ENCODE measurements at places on chromosomes 4 and X.
A peak's percentile ranks its signal among the peaks of the same experiment; 100 is the strongest.

DNA sequence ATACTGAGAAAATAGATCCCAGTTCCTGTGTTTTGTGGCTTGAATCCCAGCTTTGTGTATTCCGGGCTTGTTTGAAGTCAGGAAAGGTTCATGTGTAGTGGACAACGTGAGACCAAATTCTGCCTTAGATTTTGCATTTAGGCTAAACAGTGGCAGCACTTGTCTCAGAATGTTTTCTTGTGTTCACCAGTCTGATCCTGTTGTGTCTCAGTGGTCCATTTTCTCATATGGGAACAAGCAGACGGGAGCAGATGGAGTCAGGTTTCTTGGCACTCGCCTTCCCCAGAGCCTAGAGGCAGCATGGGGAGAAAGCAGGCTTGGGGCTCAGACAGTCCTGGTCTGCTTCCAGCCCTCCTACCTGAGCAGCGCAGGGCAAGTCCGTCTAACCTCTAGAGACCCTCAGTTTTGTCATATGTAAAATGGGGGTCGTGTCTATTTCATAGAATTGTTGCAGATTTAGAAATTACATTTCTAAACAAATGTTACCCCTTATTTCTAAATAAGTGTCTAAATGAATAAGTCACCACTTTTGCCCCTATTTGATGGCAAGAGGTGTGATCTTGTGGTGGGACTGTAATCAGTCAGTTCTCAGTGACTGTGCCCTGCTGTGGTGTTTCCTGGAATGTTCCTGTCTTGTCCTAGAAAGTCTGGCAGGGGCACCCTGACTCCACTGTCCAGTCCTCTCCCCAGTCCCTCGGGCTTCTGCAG is 28.3 kb upstream of the MSANTD1 start:
- no peak for DNase-seq

- no peak for DNase-seq
Observed at GRCh38 chr4:184668511-184669114, 19.1 kb downstream of the PRIMPOL start.

DNA sequence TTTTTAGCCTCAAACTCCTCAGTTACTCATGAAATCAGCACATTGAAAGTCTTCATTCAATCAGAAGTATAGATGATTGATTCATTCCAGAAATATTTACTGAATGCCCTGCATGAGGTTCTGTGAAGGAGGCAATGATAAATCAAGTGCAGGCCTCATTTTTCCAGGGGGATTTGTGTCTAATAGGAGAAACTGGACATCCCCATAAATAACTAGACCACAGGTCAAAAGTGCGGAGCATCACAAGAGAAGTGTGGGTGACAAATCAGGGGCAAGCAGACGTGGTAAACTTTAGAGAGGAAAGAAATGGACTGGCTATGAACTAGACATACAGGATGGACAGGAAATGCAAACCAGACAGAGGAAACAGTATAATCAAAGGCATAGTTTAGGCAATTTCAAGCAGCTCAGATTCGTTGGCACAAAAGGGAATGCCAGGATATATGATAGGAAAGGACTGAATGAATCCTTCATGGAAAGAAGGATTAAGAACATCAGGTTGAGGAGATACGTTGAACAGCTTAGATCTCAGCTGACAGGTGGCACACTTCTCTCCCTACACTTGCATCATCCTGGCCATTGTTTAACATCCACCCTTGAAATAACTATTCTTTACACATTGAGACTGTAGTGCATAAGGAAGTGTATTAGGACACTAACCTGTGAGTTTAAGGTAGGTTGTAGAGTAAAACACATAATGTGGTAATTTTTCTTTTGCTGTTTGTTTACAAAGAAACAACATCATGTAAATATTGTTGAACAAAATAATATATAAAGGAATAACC is 69.6 kb upstream of the RASGEF1B start:
- DNase-seq: no peak

DNA sequence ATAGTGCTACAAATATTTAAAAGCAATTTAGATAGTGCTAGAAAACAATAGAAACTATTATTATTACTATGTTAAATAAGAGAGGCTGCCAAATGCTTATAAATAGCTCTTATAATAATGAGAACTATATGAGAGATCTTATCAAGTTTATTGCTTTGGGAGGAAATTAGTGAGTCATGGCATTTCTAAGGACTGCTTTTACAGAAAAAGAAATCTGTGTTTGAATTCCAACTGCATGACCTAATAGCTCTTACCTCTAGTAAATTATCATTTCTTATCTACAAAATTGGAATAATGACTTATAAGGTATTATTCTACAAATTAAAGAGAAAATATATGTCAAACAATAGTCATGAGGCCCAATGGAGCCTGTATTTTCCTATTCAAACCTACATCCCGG is 177.2 kb downstream of the GABRG1 start:
- DNase-seq: no peak

GRCh38 chr4:173242466-173243250 is 74.0 kb downstream of the GALNT7 start:
- no peak for DNase-seq

GRCh38 chrX:114363346-114363745 is 220.5 kb upstream of the HTR2C start:
- peak; percentile 0 for DNase-seq

DNA sequence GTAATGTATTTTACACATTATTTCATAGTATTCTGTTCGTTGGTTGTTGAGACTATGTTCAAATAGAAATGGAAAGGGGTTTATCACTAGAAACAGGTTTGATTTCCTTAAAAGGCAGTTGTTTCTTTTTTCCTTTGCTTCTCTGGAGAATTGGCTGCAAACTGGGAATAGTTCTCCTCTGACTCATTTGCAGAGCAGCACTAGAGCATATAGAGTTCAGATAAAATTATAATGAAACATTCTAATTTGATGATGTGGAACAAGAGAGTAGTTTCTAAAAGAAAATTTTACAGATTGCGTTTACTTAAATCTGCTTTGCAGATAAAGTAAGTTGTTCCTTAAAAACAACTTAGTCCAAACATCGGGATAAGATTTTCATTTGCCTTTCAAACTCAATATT is 29.7 kb downstream of the SYNPO2 start:
- no peak for DNase-seq

DNA sequence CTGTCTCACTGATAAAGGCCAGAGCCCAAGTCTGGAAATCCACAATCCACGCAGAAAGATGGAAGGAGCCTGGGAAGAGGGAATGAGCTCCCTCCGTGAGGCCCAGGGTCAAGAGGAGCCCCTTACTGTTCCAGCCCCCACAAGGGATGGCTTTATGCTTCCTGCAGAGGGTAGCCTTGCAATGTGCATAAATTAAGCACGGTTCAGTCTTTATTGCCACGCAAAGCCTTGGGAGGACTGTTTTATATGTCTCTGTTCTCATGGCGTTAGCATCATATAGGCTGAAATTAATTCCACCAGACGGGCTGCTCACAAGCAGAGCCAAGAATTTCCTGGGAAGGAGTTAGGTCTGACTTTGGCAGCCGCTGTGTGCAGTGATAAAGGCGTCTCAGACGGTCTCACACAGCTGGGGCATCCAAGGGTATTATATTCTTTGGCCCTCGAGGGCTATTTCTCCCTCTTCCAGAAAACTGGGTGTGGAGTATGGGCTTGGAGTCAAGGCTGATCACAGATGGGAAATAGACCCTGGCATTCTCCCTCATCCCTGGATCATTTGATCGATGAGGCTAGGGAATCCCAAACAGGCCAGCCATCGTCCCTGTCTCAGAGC is 38.5 kb downstream of the CYTL1 start:
- DNase-seq: no peak

- DNase-seq: no peak
Observed at GRCh38 chr4:55397126-55397436, 1.3 kb downstream of the TMEM165 start.

DNA sequence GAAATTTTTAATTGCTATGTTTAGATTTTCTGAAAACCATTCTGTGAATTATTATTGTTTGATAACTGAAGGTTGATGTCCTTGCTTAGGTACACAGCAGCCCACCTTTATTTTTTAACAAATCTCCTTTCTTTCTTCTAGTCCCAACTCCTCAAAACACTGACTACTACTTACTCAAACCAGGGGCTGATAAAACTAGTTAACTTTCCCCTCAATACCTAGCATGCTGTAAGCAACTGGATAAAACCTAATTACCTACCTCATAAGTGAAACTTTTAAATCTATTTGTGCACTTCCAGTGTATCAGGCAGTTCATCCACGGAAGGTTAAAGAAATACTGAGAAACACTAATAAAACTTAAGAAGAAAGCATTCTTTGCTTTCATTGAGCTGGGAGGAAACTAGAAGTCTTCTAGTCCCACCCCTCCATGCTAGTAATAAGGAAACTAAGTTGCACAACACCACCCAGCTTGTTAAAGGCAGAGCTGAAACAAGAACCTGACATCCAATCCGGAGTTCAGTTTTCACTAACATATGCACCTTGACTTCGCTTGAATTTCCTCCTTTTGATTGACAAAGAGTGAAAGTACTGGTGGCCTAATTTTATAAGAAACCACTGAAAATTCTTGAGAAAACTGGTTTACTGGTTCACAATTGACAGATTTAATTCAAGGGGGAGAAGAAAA is 180.2 kb upstream of the TET2 start:
- peak; percentile 7 for DNase-seq

- DNase-seq: no peak
Observed at GRCh38 chr4:47213971-47214370, 182.6 kb downstream of the GABRB1 start.

- DNase-seq: peak; percentile 21
Observed at GRCh38 chr4:129926936-129927335, 831.0 kb downstream of the C4orf33 start.

DNA sequence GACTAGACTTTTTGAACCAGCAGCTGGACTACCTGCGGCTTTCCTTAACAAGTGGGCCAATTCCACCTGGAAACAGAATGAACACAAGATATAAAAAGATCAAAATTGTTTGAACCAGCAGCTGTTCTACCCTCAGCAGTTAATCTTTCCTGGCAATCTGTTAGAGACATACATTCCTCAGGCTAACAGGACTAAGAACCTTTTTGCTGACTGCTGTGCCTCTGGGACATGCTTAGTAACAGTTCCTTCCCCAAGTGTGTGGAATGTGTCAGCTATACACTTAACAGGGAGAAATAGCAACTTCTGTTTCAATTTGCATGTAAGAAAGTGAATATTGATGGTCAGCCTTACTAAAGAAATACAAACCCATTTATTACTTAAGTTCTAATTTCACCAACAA is 554.4 kb downstream of the ARAP2 start:
- DNase-seq: no peak

GRCh38 chr4:26284536-26284935 is 36.3 kb upstream of the RBPJ start:
- DNase-seq: no peak

DNA sequence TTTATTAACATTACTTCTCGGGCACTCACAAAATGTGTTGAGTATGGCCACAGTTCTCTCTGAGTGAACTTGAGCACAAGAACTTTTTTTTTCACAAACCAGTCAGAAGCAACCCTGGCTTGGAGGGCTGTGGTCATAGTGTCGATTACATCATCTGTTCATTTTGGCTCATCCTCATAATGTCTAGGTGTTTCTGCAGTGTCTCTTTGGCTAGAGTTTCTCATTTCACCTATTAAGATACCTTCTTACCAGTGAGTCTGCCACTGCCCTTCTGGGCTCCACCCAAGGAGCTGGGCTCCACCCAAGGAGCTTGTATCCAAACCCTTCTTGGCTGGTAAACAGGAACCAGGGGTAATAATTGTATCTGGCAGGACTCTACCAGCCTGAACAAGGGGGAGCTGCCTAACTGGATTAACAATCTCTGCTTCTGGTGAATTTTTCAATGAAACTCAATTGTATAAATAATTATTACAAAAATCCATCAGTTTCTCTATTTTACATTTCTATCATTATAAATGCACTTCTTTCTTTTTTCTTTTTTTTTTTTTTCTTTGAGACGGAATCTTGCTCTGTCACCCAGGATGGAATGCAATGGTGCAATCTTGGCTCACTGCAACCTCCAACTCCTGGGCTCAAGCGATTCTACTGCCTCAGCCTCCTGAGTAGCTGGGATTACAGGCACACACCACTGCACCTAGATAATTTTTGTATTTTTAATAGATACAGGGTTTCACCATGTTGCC is 667.7 kb upstream of the SLIT2 start:
- no peak for DNase-seq

DNA sequence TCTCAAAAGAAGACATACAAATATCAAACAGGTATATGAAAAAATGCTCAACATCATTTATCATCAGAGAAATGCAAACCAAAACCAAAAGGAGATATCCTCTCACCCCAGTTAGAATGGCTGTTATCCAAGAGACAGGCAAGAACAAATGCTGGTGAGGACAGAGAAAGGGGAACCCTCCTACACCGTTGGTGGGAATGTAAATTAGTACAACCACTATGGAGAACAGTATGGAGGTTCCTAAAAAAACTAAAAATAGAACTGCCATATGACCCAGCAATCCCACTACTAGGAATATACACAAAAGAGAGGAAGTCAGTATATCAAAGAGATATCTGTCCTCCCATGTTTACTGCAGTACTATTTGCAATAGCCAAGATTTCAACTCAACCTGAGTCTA is 83.5 kb downstream of the CDS1 start:
- no peak for DNase-seq

- DNase-seq: no peak
Observed at GRCh38 chr4:20528508-20528907, 171.8 kb upstream of the PACRGL start.

DNA sequence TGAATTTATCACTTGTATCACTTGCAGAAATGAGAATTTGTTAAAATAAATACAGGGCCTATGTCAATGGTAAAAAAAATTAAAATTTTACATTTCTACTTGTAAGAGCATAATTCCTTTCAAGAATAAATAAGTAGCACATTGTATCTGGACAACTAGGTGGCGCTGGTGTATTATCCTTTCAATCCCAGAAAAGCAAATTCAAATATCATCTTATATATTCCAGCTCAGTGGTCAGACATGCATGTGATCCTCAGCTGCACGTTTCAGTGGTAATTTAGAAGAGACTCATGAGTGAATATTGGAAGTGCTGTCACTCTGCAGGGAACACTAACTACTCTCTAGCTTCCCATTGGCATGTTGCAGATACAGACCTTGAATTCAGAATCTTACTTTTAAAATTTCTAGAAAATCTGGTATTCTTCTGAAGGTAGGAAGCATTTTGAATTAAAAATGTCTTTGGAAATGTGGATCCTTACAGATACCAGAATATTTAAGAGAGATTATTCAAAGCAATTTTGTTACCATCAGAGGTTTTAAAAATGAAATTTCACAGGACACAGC is 1414.7 kb upstream of the TENM3 start:
- peak; percentile 67 for DNase-seq

- no peak for DNase-seq
Observed at GRCh38 chrX:151552743-151553142, 10.7 kb upstream of the PASD1 start.

- no peak for DNase-seq
Observed at GRCh38 chrX:112967903-112968302, 127.3 kb upstream of the AMOT start.
